ENCODE measurements at places on chromosomes 4 and X.

DNA sequence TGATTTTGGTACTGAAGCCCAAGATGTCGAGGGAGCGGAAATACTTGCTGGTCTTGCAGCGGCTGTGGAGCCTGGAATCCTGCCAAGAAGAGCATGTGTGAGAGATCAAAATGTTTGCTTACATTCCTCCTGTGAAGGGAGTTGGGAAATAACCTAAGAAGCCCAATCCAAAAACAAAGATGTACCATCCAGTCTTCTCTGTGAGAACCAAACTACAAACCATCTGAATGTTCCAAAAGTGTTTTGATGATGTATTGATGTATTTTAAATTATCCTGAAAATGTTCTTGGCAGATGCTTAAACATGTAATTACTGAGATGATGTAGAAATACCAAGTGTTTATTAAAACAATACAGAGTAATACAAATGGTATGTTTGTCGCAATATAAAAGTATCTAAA is 10.1 kb upstream of the ADH1A start:
- peak; percentile 97 for DNase-seq

DNA sequence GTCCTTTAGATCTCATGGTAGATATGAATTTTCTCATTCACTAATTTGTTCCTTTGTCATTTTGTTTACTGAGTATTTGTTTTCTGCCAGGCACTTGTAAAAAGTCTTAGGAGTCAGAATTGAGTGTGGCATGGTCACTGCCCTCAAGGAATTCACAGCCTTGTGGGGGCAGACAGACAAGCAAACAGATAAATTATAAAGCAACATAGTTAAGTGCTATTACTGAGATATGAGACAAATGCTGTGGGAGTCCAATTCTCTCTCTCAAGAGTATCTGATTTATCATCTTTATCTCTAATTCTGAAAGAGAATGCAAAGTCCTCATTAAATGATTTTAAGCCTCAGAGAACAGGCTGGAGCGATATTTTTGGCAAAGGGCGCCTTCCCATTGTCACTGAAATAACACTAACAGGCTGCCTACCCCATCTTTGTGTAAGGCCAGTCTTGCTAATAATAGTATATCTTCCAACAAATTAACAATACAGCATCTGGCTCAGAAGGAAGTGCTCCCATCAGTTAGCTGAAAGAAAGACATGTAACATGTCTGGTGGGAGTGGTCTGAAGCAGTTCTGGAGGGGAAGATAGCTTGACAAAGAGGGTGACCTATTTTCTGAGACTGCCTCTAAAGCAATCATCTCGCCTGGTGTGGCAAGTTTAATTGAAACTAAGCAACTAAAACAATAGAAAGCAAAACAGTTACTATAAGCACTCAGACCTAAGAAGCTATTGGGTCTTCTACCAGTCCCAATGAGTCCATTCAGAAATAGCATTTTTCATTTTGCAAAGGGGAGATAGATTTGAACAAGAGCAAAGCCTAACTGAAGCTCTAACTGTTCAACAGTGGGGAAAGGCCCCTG is 61.5 kb upstream of the AMOT start:
- no peak for DNase-seq

DNA sequence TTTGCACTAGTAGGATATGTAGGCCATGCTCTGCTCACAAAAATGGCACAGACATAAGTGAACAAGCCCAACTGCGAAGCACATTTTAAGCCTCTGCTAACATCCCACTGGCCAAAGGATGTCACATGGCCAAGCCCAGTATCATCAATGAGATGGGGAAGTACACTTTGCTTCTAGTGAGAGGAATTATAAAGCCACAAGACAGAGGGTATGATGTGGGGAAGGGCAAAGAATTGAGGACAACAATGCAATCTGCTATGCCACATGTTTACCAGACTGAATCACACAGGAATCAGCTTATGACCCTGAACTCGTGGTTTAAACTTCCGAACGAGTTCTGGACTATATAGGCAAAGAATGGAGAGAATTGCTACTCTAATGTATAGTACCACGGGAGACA is 39.1 kb downstream of the SUPT20HL1 start:
- no peak for DNase-seq

- no peak for DNase-seq
Measured at GRCh38 chrX:130909469-130910136, 6.6 kb upstream of the ENOX2 start.

DNA sequence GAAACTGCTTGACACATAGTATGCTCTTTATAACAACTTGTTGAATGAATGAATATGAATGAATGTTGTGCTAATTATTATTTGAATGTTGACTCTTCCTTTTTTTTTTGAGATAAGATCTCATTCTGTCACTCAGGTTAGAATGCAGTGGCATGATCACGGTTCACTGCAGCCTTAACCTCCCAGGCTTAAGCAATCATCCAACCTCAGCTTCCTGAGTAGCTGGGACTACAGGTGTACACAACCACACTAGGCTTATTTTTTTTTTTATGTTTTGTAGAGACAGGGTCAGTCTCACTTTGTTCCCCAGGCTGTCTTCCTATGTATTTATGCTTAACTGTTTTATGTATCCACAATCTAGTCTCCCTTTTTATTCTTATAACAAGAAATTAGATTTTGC is 114.7 kb upstream of the WDFY3 start:
- no peak for DNase-seq

- peak; percentile 24 for DNase-seq
Measured at GRCh38 chr4:3765271-3766035, 732 bp upstream of the ADRA2C start.

- DNase-seq, result no peak
Measured at GRCh38 chr4:120446051-120446567, 379.5 kb upstream of the MAD2L1 start.

GRCh38 chrX:154430916-154431315 is 2.4 kb downstream of the ATP6AP1 start:
- no peak for DNase-seq
